ENCODE measurements at places on chromosomes 3 and 15.

DNA sequence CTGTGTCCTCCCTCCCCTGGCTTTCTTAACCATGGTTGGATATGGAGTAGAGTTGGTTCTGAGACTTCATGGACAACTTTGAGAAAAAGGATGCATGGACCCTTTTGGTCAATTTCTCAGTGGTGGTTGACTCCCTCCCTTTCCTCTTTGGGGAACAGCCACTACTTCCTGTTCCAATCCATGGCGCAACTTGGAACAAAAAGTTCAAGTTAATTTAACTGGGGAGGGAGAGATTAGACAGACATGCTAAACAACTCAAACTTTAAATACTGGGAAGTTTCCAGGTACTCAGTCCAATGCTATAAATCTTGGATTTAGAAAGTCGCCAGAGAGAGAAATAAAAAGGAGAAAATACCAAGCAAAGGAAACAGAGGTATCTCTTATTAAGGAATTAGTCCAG lies 202.2 kb downstream of the PDZRN3 start:
- no peak for DNase-seq

GRCh38 chr3:48243886-48244285 lies 3.0 kb downstream of the ZNF589 start:
- no peak for DNase-seq

DNA sequence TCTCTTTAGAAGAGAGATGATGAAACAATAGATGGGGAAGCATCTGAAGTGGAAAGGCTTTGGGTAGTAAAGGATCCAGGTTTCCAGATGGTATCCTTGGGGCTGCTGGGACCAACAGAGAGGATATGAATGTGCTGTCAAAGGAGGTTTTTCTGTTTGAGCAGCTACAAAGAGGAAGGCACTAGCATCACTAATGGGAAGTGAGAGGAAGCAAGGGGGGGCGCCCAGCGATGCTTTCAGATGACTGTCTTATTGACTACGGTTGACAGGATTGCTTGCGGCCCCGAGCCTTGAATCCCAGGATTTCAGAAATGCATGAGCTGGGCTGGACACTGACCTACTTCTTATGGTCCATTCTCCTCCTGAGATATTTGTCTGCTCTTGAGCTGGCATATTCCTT lies 103.8 kb upstream of the GALNT15 start:
- no peak for DNase-seq

DNA sequence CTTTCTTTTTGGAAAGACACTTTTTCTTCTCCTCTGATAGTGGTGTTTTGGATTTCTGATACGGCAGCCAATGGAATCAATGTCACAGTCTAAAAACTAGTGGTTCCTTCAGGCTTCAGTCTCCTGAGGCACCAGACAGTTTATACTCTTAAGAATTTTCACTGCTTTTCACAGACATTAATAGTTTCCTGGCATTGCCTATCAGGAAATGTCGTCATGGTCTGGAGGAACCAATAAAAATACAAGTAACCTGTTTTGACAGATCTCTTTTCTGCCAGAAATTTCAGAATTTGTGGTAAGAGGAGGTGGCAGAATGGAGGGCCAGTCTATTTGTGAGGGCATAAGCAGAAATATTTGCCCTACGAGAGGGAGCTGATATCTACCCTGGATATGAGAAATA lies 44.8 kb downstream of the FILIP1L start:
- no peak for DNase-seq

GRCh38 chr3:141377377-141377776 lies 9.1 kb downstream of the ZBTB38 start:
- no peak for DNase-seq

- DNase-seq: peak; percentile 38
Observed at GRCh38 chr3:23740517-23740965, 65.2 kb upstream of the UBE2E1 start.

DNA sequence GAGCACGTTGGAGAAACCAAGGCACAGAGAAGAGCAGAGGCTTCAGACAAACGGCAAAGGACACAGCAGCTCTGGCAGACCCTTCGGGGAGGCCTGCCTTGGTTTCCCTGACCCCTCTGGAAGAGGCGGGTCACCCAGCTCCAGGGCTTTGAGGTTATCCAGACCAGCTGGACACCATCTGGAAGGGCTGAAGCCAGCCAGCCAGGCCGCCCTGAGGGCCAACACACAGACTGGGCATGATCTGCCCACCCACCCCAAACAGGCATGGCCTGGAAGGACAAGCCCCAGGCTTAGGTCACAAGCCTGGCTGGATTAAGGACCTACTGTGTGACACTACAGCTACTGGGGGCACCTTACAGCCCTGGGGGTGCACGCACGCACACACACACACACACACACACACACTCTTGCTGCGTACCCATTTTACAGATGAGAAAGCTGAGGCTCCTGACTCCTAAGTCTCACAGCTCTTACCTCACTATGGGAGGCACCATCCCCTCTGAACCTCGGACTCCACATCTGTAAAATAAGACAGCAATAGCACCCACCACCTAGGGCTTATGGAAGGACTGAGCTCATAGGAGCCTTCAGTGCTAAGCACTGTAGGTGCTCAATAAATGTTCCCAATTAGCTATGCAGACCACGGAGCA lies 10.8 kb downstream of the PLXND1 start:
- no peak for DNase-seq

DNA sequence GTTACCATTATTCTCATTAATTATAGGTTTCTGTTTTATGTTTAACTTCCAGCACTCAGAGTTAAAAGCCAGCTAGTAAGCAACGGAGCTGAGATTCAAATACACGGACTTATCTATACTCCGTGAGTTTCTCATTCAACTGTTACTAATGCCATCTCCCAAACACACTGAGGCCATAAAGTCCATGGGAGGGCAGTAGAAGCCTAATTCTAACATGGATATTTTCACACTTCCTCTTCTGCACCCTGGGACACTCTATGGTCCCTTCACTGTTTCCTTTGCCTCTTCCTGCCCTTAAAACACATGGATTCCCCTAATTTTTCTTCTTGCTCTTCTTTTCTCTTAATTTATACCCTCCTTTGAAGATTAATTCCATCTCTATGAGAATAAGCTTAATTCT lies 245.0 kb downstream of the KLF13 start:
- no peak for DNase-seq

- DNase-seq: no peak
Observed at GRCh38 chr3:27326629-27327545, 42.3 kb downstream of the NEK10 start.

- DNase-seq: no peak
Observed at GRCh38 chr3:2921452-2921851, 188.7 kb downstream of the IL5RA start.

DNA sequence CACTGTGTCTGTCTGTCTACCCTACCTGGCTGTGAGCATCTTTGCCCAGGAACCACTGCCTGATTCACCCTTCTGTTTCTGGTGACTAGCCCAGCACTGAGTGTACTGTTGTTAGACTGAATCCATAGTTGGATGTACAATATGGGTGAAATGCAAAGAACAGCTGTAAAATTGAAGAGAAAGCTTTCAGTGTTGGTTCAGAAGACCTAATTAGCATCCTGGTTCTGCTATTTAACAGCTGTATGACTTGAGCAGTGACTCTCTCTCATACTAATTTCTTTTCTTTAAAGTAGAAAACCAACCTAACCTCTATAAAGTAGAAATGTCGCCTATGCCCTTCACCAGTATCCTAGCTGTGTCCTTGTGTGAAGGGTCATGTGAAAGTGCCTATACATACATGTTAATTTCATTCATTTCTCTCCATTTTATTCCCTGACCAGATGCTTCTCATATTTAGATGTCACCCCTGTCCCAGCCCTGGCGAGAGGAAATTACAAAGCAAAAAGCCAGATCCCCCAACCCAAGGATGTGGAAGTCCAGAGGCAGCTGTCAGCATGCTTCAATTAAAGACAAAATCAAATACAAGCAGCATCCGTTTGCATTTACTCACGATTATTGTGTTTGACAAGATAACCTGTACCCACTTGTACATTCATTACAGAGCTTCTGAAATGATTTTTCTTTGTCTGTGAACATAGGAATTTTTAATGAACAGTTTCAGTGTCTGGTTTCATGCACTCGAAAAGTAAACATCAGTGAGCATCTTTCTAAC lies 305.7 kb upstream of the ICE2 start:
- DNase-seq: no peak

- no peak for DNase-seq
Observed at GRCh38 chr3:25191673-25192072, 236.4 kb upstream of the RARB start.

Data from DMS153 (cell line).